ENCODE measurements at places on chromosomes 1 and 21. TPM values are rescaled to one million over a fixed set of nuclear protein-coding genes. Genes with fewer than 3 reads are reported as not detected.

DNA sequence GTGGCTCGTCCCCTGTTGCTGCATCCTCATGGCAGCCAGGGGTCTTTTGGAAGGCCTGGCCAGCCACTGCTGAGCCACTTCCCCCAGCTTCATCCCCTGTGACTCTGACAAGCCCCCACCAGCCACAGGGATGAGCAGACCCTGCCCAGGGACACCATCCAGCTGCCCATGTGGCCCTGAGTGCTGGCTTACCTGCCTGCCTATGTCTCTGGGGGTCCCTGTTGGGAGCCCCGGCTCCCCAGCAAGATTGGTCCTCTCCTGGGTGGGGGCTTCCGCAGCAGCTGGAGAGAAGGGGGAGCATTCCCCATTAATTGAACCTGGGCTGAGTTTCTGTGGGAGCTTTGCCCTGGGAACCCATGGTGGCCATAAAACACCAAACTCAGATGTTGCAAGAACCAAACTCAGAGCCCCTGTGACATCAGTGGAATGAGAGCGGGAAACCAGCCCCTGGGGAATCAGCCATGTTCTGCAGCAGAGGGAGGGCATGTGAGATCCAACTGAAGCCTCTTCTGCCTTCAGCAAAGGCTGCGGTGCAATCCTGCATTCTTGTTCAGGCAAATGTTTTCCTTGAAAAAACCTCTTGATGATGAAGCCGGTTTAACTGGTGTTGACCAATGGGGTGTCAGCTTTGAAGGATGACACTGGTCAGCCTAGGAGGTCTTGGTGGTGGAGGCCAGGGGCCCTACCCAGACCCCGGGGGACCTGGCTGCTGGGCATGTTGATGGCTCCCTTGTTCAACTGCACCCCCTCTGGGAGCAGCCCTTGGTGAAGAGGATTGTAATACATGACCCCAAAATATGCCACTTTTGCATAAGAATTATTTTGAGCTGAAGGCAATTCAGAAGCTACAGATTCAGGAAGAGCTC, 28.3 kb upstream of the COL18A1 start:
- DNase-seq = no peak

Gene DIRAS3
- polyA plus RNA-seq = 2.7 TPM

DNA sequence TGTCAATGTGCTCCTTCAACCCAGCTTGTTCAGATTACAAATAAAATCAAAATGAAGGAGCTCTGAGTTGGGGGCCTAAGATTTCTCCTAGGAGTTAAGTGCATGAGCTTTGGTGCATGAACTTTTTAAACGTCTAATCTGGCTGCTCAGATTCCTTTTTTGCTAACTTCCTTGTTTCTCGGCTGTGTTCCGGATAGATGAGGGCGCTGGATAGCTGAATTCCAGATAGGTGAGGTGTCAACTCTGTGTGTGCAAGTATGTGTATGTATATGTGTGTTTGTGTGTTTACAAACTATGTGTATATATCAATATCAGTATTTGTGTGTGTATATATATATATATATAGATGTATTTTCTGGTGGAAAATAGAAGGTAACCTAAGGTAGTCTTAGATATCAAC, 37.5 kb upstream of the RCAN3 start:
- no peak for DNase-seq

GRCh38 chr1:3610527-3611169, 660 bp downstream of the MEGF6 start:
- peak; percentile 86 for DNase-seq

Gene OR10J1
- polyA plus RNA-seq = 0.05 TPM

GRCh38 chr1:222790520-222790919, 24.3 kb upstream of the DISP1 start:
- DNase-seq = no peak

Gene MCOLN3
- 1.8 TPM for polyA plus RNA-seq

- no peak for DNase-seq
Observed at GRCh38 chr1:236207121-236207520, 64.8 kb downstream of the GPR137B start.

DNA sequence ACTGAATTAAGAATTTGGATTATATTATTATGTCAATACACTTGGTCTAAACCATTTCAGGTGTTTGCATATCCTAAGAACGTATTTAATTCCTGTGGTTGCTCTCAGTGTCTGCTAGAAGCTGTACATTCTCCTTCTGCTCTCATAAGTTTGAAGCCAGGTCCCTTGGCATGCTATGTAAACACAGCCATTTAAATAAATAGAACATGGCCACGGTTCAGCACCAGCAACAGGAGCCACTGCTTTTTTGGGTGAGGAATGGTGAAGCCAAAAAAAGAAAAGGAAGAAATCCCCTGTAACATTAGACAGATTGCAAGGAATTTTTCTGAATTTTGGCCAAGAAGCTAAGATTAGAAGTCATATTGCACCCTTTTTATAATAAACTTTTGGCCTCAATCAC, 19.1 kb downstream of the CCN1 start:
- no peak for DNase-seq

Gene SLC25A24
- polyA plus RNA-seq = 86.5 TPM

Gene FGGY
- polyA plus RNA-seq = 13.3 TPM

Gene KIAA1614
- polyA plus RNA-seq = 12.2 TPM

DNA sequence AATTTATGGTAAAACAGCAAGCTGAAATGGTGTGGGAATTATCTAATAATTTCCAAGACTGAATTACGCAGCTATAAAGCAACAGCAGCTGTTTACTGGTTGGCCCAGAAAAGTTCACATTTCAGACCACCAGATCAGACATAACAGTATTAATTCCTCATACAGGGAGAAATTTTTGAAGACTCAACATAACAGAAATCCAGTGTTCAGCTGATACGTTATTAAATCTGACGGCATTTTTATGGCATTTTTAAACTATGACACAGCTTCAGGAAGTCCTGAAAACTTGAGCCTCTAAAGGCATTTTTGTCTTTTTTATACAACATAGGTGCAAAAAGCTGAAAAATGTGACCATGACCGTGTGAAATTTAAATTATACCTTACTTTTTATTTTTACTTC, 91.2 kb downstream of the APP start:
- DNase-seq = no peak

DNA sequence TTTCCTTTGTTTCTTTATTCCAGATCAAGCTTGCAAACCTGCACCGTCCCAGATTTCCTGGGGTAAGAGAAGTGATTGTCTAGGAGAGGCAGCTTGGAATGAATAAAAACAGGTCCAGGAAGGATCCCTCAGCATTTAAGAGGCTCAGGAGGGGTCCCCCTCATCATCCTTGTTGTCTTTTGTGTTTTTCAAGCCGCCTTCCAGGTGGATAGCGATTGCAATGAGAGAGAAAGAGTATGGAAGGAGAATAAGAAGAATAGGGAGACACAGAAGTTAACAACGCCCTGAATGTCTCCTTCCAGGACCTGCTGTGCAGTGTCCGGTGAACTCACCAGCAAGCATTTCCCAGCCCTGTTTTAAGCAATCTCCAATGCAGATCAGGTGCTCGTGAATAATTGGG, 8.5 kb downstream of the ERG start:
- no peak for DNase-seq

- DNase-seq = peak; percentile 77
Observed at GRCh38 chr1:161198897-161199431, at the start of gene ADAMTS4. Gene ADAMTS4, minus strand, starts transcription at chr1:161199054. Its CDS starts 427 bp downstream, at chr1:161198627.

Gene BCAR3
- polyA plus RNA-seq = 17.6 TPM

GRCh38 chr1:64933296-64934070, 32.9 kb downstream of the JAK1 start:
- no peak for DNase-seq

GRCh38 chr21:38527737-38528136, 29.5 kb upstream of the ERG start:
- no peak for DNase-seq

Measured in right lung (tissue), 10 donors.